Activated naive CD8-positive, alpha-beta T cell treated with anti-CD3 and anti-CD28 coated beads, Interleukin-2, amount 10 ng/mL, durations not matched to agents 7 days and 5 days (primary cell): ENCODE measurements at places on chromosomes 1 and 21. TPM values are rescaled to one million over a fixed set of nuclear protein-coding genes. Genes with fewer than 3 reads are reported as not detected.

PLA2G2A gene
- not detected for total RNA-seq

ACTA1 gene
- total RNA-seq: not detected

CLCA1 gene
- total RNA-seq: not detected

CDCA8 gene
- 64.7 TPM for total RNA-seq

NUAK2 gene
- total RNA-seq: 13.0 TPM

AK5 gene
- 4.7 TPM for total RNA-seq

TMEM125 gene
- total RNA-seq: not detected

GABRD gene
- total RNA-seq: not detected

TLCD4 gene
- total RNA-seq: 0.06 TPM

NKAIN1 gene
- 0.97 TPM for total RNA-seq

LRRC7 gene
- total RNA-seq: not detected

TCEA3 gene
- 20.4 TPM for total RNA-seq

LRRC71 gene
- not detected for total RNA-seq

MRPS6 gene
- 77.2 TPM for total RNA-seq

CTTNBP2NL gene
- total RNA-seq: 0.57 TPM

ERG gene
- not detected for total RNA-seq
